ENCODE measurements at places on chromosomes 6 and 20.
A peak's percentile ranks its signal among the peaks of the same experiment; 100 is the strongest.

- DNase-seq = peak; percentile 21
Observed at GRCh38 chr6:117326396-117326795, 61.0 kb downstream of the VGLL2 start.

DNA sequence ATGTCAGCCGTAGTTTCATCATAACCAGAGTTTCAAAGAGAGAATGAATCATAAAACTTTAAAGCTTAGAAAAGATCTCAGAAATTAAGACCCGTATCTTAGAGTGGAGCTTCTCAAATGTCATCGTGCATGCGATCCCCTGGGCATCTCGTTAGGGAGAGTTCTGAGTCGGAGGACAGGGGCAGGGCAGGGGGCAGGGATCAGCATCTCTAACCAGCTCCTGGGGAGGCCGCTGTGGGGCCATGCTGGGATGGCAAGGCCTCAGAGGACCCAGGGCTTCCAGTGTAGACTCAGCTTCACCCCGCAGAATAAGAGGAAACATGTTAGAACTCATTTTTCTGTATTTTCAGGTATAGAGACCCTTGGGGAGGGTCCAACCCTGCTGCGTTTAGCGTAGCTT is 72.0 kb upstream of the AFDN start:
- no peak for DNase-seq

GRCh38 chr6:146041282-146041681 is 12.4 kb downstream of the GRM1 start:
- peak; percentile 36 for DNase-seq

- no peak for DNase-seq
Observed at GRCh38 chr6:53629120-53629477, 36.5 kb downstream of the KLHL31 start.

- no peak for DNase-seq
Observed at GRCh38 chr6:4287811-4288244, 152.5 kb upstream of the ECI2 start.

DNA sequence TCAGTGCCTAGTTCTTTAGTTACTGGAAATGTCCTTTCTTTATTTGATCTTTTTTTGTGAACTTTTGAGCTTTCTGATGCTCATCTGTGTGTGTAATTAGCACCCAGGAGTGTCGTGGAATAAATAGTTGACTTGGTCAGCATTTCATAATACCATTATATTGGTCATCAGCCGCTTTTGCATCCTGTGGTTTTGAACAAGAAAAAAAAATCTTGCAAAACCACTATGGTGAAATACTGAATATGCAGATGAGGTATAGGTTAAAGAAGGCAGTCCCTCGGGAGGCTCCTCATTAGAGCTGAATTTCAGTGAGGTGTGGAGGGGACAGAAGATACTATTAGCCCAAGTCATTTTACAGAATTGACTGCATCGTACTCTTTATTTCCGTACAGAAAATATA is 90.1 kb downstream of the FOXO3 start:
- peak; percentile 87 for DNase-seq

- DNase-seq = no peak
Observed at GRCh38 chr6:54107470-54108090, 3.7 kb upstream of the MLIP start.

DNA sequence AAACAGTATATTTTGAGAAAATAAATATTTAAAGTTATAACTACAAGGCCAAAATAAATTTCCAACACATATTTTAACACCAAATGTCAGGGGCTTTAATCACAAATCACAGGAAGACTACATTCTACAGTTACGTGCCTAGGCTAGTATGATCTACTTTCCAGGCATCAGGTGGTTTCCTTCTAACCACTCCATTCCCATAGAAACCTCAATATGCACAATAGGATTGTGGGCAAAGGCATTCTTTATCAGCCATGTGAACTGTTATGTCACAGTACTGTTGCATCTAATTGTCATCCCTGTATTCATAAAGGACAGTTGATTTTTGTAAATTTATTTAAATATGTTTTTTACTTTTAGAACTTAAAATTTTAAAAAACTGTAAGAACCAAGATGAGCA is 32.4 kb downstream of the ATG5 start:
- DNase-seq = no peak

- DNase-seq = peak; percentile 20
Observed at GRCh38 chr6:135568379-135568778, 70.8 kb upstream of the AHI1 start.

GRCh38 chr20:50297498-50298376 is 107.1 kb downstream of the CEBPB start:
- no peak for DNase-seq

DNA sequence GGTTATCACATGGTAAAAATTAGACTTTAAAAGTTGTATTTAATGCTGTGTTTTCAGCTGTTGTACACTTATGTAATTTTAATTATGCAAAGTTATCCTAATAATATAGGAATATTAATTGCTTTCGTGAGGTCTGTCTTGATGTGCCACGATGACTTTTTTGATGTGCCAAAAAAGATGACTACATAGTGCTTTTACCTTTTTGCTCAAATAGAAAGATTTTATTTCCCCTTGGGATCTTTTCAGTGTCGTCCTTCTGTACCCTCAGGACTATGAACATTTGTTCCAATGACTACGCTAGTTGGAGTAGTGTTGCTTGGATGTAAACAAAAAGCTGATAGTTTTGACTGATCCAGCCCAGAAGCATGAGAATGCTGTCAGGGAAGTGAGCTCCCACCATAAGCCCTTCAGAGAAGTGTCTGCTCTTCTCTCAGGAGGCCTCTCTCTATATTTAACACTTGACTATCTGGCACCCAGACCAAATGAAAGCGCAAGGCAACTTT is 1.2 kb upstream of the CD164 start:
- DNase-seq = peak; percentile 27

DNA sequence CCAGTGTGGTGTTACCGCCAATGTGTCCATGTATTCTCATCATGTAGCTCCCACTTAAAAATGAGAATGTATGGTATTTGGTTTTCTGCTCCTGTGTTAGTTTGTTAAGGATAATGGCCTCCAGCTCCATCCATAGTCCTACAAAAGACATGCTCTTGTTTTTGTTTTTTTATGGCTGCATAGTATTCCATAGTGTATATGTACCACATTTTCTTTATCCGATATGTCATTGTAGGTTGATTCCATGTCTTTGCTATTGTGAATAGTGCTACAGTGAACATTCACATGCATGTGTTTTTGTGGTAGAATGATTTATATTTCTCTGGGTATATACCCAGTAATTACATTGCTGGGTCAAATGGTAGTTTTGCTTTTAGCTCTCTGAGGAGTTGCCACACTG is 207.2 kb downstream of the CDKAL1 start:
- no peak for DNase-seq

GRCh38 chr20:11229772-11230171 is 556.0 kb upstream of the JAG1 start:
- DNase-seq = peak; percentile 96

DNA sequence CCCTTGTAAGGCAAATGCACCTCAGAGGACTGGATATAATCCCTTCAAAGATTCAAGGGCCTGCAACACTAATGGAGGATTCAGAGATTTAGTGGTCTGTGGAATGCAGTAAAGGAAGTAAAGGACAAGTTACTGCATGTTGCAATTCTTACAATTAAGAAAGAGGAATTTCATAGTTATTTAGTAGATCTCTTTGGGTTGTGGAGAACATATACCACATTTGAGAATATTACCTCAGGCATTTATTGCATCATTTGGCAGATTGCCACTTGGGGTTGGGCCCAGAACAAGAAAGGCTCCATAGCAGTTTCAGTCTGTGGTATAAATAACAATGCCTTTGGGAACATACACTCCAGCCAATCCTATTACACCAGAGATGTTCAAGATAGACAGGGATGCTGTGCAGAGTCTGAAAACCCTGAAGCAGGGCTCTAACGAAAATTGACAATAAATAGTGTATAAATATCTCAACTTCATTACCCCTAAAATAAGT is 20.9 kb upstream of the EPM2A start:
- DNase-seq = peak; percentile 79

DNA sequence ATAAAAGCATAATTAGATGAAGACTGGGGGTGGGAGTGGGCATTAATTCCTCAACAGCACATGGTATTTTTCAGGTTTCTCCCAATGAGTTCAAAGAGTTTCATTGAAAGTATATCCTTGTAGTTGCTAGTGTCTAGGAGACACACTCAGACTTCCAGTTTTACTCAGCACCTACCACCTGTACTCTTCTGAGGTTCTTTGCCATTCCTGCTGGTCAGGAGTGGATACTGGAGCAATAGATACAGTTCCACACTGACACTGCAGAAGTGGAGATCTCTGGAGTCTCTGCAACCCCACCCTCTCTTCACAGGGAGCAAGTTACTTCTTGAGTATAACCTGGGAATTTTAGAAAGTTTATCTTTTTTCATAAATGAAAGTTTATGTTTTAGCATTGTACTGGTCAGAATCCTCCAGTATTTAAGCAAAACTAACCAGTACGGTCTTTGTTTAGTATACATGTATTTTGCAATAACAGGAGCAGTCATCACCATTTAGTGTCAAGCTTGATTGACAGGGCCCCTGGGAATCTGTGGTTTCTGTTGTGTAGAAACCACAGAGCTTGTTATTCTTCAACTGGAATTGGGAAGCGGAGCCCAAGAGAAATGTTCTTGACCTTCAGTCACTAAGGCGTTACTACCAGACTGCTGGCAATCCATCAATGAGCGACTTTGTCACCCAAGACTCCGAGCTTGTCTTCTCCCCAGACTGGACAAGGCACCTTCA is 148.1 kb downstream of the ZDHHC14 start:
- no peak for DNase-seq

DNA sequence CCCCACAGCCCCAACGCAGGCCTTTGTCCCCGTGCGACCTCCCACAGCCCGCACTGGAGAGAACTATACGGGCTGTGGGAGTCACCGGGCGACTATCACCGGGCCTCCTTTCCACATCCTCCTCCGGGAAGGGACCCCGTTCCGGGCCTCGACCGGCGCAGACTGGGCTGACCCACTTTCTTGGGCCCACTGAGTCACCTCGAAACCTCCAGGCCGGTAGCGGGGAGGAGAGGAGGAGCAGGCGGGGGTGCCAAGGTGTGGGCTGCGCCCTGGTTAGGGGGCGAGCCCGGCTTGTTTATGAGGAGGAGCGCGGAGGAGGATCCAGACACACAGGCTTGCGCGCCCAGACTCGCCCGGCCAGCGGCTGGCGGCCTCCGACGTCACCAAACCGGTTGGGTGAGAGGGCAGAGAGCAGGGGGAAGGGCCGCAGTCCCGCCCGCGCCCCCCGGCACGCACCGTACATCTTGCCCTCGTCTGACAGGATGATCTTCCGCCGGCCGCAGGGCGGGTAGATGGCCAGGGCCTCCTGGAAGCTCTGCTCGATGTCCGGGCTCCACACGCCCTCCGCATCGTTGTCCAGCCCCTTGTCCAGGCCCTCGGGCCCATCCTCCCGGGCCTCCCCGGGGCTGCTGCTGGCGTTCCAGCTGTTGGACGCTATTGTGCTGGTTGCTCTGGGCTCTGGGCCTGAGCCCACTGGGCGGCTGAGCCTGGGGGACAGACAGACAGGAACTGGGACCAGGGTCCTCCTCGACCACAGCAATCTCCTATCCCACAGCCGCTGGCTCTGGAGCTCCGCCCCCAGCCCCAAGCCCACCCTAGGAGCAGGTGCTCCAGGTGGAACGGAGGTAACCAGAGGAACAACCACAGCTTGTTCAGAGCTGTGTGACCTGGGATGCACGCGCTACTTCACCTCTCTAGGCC is 10.6 kb downstream of the TEAD3 start:
- no peak for DNase-seq

DNA sequence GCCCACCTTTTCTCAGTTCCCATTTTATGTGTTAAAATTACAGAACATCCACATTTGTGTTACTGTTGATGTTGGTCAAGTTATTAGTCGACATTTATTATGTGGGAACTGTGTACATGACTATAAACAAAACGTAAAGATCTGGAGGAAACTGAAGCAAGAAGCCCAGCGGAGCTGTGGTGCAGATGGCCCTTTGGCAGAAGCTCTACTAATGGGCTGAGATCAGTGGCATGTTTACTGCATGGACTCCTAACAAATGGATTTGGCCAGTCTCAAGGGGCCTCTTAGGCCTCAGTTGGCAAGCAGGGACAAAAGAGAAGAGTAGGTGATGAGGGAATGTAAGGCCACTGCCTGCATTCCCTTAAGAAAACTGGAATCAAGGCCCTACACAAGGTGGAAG is 282.1 kb upstream of the TCF21 start:
- DNase-seq = no peak

DNA sequence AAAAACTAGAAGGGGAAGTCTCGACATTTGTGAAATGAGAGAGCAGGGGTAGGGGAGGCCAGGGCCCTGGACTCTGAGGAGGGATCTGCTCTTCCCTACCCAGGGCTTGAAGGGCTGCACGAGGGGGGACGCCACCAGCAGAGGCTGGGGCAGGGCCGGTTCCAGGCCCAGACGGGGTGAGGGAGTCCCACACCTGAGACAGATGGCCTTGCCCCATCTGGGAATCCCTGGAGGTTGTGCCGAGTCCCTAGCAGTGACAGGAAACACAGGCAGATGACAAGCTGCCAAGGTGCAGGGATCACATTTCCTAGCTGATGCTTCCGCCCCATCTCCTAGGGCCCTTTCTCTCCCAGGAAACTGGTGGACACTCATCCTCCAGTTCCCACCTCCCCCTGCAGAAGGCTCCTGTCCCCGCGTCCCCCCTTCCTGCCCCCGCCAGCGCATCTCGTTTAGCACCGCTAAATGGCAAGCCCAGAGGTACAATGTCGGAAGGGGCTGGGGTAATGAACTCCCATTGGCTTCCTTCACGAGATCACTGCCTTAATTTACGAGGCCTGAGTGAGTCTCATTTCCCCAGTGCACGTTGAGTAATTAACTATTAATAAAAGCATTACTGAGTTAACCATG is 35.2 kb upstream of the CDH22 start:
- no peak for DNase-seq

GRCh38 chr6:169398342-169399105 is 144.9 kb upstream of the THBS2 start:
- peak; percentile 65 for DNase-seq

DNA sequence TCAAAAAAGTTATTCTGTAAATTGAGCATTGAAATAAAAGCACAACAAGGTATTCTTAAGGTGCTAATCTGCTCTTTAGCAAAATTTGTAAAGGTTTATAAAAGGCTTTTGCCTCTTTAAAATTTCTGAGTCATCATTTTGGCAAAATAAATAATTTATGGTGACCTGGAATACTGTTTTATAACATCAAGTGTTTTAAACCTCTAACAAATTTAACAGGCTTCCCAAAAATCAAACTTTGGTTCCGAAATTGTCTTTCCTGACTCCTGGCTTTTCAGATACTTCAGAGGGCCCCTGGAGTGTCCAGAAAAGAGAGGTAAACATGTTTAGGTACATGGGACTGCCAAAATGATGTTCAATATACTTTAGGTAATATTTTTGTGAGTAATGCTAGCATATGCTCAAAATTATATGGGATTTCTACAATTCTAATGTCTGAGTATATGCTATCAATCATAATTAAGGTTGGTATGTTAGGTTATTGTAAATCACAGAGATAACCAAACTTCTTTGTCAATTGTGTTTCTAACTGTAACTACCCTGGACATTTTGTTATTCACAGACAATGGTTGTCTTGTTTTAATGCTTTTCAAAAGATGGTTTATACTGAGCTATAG is 160.3 kb upstream of the OLIG3 start:
- no peak for DNase-seq

All from GM23248 (cell line).